Endodermal cell (in vitro differentiated cells): ENCODE measurements at places on chromosomes 2 and 18.
A peak's percentile ranks its signal among the peaks of the same experiment; 100 is the strongest.

DNA sequence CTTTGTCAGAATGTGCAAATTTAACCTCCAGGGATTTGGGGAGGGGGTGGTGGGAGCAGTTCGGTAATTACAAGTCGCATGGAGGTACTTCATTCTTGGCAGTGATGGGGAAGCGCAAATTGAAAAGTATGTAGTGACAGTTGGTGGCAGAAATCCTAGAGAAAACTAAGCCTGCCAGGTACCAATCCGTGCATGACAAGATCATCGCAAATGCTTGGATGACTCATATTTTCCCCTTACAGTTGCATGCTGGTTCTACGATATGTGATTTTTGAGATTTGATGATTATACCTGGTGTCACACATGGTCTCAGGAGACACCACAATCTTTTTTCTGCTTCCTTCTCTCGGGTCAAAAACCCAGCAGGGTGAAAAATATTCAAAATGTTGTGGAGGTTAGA, 479.7 kb upstream of the ID2 start:
- DNase-seq: no peak

DNA sequence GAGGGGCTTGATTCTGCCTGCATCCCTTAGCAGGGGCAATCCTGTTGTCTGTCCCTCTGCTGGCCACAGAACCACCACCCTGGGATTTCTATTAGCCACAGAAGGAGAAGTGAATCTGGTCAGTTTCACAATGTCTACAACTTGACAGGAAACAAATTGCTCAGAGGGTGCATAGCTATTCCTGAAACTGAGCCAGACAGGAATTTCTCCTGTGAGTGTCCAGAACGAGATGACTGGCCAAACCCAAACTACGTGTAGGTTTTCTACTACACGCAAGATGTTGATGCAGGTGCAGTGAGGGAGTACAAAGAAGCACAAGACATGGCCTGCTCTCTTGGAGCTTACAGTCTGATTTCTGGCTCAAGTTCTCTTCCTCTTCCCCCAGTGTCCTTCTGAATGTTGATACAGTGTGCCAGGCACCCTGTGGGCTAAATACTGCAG, 201.9 kb downstream of the CLIP4 start:
- DNase-seq: no peak

GRCh38 chr2:148816176-148816575, 58.9 kb upstream of the KIF5C start:
- DNase-seq: no peak

- DNase-seq: no peak
Observed at GRCh38 chr18:23391156-23391555, 61.9 kb upstream of the RIOK3 start.

DNA sequence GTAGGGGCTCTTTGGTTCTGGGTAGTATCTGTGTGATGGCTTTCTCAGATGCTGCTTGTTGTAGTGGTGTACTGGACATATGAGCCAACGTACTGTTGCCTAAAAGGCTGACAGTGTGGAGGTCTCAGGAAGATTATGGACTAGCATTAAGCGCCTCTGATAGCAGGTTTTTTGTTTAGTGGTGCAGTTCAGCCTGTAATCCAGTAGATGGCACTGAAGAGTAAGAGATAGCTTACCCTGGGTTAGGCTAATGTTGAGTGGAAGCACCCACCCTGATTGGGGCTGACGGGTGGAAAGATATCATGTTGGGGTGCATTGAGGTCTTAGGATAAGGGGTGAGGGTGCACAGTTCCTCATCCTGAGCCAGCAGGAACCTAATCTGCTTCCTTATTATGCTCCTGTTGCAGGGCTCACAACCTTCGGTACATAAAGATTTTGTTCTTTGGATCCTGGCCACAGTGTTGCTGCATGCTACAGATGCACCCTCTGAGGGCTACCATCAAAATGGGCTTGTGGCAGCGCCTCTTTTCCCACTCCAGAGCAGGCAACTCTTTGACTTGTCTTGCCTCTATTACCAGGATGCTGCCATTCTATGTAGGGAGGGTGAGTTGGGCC, 79.6 kb downstream of the MSTN start:
- peak; percentile 64 for DNase-seq

DNA sequence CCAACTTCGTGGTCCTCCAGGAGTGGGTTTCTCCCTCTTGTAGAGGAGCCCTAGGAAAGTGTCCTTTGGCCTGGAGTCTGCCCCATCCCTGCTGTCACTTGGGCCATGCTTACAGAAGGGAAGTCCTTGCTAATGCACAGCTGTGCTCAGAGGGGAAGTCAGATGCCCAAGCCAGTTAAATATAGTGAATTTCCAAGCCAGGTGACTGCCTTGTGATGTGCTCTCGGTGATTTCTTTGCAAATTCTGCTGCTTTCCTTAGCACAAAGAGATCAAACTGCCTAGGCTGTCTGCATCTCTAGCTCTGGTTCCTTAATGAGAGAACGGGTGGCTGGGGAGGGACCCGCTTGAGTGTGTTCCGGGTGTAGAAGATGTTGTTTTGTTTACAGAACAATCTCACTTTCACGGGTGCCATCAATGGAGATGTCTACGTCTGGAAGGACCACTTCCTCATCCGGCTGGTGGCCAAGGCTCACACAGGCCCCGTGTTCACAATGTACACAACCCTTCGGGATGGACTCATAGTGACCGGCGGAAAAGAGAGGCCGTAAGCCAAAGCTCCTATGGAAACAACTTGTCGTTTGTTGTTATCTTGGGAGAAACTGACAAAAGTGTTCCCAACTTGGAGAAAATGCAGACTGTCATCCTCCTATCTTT, 91.4 kb downstream of the RTN4 start:
- DNase-seq: no peak

GRCh38 chr2:32192418-32192817, 26.8 kb downstream of the SLC30A6 start:
- no peak for DNase-seq

- DNase-seq: no peak
Observed at GRCh38 chr2:784753-785152, 107.5 kb upstream of the TMEM18 start.

DNA sequence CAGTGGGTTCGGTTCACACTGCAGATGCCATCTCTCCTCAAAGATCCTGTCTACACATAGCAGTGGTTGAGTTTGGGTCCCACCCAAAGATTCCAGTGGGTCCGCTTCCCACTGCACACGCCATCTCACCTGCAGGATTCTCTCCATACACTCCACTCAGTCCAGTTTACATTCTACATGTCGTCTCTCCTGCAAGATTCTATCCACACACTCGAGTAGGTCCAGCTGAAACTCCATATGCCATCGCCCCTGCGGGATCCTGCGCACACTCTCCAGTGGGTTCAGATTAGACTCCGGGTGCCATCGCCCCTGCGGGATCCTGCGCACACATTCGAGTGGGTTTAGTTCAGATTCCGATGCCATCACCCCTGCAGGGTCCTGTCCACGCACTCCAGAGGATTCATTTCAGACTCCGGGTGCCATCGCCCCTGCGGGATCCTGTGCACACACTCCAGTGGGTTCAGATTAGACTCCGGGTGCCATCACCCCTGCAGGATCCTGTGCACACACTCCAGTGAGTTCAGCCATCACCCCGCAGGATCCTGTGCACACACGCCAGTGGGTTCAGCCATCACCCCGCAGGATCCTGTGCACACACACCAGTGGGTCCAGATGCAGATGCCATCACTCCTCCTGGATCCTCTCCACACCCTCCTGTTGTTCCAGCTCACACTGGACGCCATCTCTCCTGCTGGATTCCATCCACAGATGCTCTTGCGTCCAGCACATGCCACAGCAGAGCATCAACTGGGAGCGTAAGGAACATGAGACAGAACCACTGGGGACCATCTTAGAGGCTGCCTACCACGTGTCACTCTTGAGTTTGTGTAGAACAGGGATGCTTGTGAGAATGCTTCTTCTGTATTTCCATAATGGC, 3.0 kb upstream of the PXDN start:
- DNase-seq: peak; percentile 30

GRCh38 chr2:36356298-36356989, 866 bp downstream of the CRIM1 start:
- DNase-seq: peak; percentile 82

DNA sequence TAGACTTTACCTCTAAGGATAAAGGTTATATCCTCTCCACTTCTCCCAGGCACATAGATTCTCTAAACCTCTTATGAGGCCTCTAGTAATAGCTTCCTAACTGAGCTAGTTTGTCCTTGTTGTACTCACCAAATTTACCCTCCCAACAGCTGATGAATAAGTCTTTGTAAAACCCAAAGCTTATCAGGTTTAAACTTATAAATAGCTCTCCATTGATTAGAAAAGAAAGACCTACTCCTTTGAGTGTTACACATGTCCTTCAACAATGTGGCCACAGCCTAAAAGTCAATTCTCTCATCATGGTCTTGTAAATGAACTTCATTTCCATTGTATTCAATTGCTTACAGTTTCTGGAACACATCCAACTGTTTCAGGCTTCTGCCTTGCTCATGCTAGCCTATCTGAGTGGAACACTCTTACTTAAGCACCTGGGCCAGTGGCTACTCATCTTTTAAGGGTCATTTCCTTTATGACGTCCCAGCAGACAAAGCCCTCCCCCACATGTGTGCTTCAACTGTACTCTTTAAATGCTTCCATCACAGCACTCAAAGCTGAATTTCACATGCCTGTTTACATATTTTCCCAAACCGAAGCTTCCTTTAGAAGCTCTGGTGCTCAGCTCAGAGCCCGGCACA, 131.6 kb downstream of the CDH2 start:
- DNase-seq: no peak

DNA sequence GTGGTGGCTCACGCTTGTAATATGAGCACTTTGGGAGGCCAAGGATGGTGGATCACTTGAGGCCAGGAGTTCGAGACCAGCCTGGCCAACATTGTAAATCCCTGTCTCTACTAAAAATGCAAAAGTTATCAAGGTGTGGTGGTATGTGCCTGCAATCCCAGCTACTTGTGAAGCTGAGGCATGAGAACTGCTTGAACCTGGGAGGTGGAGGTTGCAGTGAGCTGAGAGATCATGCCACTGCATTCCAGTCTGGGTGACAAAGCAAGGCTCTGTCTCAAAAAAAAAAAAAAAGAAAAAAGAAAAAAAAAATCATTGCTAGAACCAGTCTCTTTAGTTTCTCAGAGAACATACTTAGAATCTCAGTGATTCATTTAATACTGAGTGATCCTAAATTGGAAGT, 217.1 kb downstream of the DYM start:
- DNase-seq: no peak

- no peak for DNase-seq
Observed at GRCh38 chr2:5710615-5711014, 18.4 kb downstream of the SOX11 start.

GRCh38 chr2:23457990-23458682, 73.2 kb downstream of the KLHL29 start:
- no peak for DNase-seq
